Stimulated activated CD4-positive, alpha-beta T cell treated with anti-CD3 and anti-CD28 coated beads, Interleukin-4, amount 100 ng/mL, for 24 hours (primary cell): ENCODE measurements at places on chromosomes 3 and 15.

- no peak for DNase-seq
Observed at GRCh38 chr3:45330510-45331295, 57.7 kb upstream of the LARS2 start.

DNA sequence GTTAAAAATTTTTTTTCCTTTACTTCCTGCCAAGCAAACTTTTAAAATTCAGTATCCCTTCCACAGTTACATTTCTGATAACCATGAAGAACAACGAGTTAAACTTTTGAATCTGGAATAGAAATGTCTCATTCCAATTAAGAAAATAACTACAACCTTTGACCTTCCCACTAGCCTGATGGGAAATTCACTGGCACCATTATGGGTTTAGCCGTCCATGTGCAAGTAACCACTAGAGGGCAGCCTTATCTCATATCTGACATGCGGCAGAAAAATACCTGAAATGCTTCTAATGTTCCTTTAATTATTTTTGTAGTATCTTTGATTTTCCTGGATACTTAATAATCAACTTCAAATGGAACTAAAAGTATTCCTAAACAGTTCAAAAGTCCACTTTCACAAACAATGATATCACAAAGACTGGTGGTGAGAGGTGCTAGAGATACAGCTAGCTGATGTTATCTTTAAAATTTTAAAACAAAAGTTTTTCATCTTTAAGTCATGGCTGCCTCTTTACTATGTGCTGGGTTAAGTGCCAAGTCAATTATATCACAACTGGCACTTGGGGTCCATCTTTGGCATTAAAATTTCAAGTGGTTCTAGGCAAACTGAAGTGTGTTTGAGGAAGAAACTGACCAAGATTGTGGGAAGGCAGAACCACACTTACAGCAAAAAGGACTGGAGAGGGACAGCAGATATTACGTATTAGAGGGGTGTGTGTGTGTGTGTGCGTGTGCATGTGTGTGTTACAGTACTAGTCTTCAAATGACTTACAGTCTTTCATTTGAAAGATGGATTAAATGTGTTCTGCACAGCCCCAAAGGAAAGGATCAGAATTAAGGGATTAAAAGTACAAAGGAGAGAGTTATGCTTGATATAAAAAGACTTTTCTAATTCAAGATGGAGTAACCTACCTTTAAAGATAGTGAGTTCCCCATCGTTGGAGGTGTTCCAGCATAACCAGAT is 107.1 kb upstream of the ICE2 start:
- peak; percentile 75 for DNase-seq

DNA sequence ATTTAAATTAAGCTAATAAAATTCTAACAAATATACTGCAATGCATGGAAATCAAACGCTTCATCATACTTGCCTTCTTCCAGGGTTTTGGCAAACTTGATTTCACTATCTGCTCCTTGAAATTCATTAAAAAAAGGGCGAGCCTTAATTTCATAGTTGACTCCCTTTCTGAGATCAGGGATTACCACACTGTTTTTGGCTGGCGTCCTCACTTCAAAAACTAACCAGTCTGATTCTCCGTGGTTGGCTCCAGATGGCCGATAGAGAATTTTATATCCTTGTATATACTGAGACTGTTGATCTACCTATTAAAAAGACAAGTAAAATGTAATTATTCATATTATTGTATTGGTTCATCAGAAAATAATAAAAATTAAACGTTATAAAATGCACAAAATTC is 1106.8 kb downstream of the ROBO1 start:
- DNase-seq = no peak

GRCh38 chr3:141379250-141379966 is 11.1 kb downstream of the ZBTB38 start:
- peak; percentile 22 for DNase-seq

DNA sequence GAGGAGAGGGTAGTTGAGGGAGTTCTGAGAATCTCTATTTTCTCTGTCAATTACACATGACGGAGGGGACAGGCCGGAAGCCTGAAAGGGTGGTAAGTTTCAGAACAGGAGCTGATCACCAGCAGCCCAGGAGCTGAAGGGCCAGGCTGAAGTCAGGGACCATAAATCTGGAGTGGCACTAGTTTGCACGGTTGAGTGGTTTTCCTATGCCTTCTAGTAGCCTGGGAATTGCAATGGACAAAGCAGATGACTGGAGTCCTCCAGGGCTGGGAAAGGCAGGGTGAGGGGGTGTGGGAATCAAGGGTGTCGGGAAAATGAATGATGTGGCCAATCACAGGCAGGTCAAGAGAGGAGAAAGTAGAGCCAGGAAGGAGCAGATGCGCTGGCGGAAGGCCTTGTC is 72.5 kb downstream of the MAGEF1 start:
- no peak for DNase-seq

DNA sequence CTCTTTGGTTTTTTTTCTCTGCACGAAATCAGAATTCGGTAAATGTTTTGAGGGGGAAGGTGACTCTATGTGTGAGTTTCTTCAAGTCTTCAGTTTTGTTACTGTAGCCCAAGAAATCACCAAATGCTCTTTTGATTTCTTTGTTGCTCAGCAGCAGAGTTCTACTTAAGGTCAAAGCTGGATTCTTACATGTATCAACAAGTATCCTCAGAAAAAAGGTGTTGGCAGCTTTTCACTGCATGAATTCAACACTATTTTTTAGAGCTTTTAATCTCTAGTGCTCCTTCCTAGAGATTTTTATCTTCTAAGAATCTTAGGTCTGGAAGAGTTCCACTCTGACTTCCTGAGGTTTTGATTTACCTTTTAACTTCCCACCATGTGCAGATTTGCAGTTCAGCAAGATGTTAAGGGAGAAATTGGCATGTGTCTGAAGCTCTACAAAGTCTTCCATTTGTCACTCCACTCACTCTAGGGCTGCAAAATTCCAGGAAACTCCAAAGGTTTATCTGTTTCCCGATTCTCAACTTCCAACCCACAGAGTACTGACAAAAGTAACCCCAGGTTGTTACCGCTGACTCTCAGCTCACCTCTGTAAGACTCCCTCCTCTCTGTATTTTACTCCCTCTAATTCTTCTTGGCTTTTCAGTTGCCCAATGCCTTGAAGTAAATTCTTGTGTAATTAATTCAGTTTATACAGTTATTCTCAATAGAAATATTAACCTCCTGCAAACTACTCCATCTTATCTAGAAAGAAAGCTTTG is 13.3 kb upstream of the CD200 start:
- no peak for DNase-seq

DNA sequence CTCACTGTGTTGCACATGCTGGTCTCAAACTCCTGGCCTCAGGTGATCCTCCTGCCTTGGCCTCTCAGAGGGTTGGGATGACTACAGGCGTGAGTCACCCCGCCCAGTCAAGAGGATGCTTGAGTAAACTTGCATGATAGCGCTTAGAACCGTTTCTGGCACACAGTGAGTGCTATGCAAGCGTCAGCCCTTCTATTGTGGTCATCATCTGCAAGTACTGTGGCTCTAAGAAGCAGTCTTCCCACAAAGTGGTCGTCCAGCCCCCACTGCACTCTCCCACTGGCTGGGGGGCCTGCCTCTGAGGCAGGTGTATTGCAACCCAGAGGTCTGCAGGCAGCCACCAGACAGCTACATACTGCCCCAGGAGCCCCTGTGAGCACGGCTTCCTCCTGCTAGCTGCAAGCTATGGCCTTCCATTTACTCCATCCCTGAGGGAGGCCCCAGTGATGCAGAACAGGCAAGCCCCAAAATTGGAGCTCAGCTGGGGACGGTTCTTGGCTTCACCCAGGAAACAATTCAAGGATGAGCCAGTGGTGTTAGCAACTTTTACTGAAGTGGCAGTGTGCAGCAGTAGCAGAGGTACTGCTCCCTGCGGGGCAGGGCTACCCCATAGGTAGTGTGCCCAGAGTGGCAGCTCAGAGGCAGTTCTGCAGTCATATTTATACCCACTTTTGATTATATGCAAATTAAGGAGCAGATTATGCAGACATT is 95.4 kb downstream of the LSM3 start:
- DNase-seq = no peak

DNA sequence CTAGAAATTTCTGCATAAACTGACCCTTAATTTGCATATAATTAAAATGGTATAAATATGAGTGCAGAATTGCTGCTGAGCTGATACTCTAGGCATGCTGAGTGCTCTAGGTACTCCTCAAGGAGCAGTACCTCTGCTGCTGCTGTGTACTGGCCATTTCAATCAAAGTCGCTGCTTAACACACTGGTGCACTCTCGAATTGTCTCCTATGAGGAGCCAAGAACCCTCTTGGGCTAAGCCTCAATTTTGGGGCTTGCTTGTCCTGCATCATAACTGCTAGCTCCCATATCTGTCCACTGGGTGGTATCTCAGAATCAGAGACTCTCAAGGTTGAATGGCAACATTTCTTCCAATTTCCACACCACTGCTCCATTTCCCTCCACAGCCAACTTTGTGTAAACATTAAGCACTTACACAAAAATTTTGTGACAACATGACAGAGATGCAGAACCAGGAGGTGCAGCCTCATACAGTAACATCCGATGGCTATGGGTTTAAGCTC is 82.5 kb downstream of the XXYLT1 start:
- no peak for DNase-seq

- DNase-seq = no peak
Observed at GRCh38 chr15:25971053-25971452, 107.9 kb upstream of the ATP10A start.

DNA sequence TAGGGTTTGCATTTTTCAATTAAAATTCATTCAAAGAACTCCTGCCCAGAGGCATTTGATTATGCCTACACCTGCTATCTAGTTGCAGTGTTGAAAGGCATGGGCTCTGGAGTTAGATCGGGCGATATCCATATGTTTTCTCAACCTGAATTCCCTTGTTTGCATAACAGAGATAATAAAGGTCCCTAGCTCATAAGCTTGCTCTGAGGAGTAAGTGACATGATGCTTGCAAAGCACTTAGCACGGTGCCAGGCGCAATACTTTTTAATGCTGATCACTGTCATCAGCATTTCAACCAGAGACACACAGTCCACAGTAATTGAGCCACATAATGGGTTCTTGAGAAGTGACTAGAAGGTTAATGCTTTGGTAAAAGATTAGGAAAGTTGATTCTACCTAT is 106.3 kb upstream of the SAMMSON start:
- DNase-seq = no peak

DNA sequence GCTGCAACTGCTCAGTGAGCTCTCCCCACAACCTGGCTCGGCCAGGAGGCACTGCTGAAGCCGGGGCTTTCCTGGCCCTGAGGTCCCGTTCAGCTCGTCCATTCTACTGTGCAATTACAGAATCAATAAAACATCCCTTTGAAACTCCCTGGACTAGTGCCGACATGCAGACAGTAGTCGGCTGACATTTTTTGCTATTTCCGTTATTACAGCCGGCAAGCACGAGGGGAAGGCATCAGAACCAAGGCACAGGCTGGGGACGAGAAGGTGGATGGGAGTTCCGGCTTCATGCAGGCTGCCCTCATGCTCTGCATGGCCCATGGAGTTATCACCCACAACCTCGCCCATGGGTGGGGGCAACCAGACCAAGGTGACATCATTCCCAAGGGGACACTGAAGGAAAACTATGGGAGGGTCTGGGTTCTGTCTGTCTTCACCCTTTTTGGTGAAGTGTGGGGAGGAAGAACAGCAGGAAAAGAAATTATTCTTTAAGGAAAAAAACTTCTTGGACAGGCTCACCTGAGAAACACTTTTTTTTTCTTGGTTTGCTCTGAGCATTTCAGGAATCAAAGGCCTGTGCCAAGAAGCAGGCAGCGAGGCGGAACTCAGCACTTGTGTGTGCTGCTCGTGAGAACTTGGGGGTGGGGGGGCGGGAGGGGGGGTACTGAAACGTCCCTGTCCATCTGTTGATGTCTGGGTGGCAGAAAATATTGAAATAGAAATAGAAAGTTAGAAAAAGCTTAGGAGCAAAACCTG is 154.5 kb downstream of the FOXP1 start:
- peak; percentile 39 for DNase-seq

DNA sequence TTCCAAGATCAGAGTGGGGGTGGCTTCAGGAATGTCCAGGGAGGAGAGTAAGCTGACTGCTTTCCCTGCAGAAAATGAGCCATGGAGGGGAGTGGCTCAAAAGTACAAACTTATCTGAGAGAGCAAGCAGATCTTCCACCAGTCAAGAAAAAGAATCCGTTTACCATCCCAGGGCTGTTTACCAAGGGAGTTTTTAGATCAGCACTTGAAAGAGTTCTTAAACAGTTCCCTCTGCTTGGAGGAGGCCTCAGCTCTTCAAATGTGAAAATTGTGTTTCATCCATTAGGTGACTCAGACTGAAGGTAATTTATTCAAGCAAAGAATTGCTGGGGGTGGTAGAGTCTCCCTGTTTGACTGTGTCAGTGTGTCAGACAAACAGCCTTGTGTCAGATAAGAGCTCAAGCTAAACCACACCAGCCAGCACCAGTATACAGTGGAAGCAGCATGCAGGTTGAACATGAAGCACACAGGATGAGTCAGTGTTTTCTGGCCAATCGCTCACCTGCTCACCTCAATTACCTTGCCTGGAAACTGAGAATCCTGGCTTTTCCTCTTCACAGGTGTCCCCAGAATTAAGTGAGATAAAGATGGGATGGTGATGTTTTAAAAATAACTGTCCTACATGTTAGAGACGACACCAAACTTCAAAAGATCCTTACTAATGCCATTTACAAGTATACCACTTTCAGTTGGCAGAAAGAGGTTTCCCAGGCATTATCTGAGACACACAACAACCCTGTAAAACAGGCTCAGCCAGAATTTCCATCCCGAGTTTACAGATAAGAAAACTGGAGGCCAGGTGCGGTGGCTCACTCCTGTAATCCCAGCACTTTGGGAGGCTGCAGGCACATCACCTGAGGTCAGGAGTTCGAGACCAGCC is 21.7 kb downstream of the SH3BP5 start:
- peak; percentile 81 for DNase-seq

GRCh38 chr3:40800343-40800742 is 275.6 kb downstream of the ZNF621 start:
- DNase-seq = no peak

- no peak for DNase-seq
Observed at GRCh38 chr3:49928481-49929017, 1.1 kb downstream of the MON1A start.

DNA sequence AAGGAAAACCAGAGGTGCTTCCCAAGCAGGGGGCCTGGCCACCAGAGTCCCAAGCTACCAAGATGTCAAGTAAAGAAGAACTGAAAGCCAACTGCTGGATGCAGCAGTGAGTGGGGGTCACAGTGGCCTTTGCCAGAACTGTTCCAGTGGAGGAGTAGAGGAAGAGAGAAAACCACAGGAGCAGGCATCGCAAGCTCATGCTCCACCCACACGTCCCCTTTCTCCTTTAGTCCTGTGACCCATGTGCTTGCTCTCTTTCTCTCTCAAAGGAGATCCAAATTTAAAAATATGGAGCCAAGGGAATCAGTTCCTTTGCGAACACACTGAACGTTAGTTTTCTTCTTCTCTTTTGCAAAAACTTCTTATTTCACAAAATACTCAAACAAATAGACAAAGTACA is 12.4 kb upstream of the ABHD2 start:
- no peak for DNase-seq
